ENCODE measurements at places on chromosomes 3 and 15.

DNA sequence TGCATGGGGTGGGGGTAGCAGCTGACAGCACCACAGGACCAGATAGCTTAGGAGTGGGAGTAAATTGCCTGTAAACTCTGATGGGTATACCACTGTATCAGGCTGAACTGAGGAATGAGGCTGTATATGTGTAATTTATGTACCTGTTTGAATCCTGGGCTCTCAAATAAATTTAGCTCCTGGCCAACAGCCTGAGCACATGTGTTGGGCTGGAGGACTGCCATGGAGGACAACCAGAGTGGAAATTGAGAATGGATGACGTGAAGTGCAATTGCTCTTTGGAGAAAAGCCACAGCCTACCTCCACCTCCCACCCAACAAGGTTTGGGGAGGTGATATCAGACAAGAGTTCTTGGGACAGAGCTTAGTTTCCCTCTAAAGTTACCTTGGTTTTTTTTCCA lies 328.6 kb upstream of the PROK2 start:
- no peak for DNase-seq

- DNase-seq, result no peak
These were observed 46.1 kb downstream of the FNDC3B start for GRCh38 chr3:172085557-172085895.

DNA sequence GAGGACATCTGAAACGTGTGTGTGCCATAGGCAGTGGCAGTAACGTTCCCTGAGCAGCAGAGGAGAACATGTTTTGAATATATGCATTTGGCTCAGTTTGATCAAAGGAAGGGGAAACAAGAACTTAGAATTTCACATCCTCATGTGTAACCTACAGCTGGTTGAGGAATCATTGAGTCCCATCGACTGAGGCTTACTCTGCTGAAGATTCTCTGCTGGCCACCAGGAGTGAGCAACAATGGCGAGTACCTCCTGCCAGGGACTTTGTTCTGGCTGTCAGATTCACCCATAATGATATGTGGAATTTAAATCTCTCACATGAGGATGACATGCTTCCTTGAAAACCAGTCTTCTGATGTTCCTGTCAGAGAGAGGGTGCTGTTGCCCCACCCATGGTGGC lies 21.3 kb downstream of the GORASP1 start:
- no peak for DNase-seq

DNA sequence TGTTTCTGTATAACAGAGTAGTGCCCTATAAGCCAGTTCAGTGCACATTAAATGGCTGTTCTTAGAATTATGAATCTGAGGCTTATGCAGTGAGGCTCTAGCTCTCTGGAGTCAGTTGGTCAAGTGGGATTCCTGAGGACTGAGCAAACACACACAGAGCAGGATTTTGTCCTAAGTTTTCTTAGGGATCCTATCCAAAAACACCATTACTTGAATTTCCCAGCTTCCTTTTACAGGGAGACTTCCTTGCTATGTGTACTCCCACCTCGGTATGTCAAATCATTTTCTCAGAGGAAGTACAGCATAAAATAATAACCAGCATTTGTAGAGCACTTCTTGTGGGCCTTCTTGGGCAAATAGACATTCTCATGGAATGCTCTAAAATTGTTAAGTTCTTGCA lies 63.1 kb upstream of the GOLGA6B start:
- DNase-seq, result no peak

- no peak for DNase-seq
These were observed 275.2 kb downstream of the SATB1 start for GRCh38 chr3:18149935-18150334.

- DNase-seq, result no peak
These were observed 74.0 kb upstream of the RAD18 start for GRCh38 chr3:9037144-9037711.

DNA sequence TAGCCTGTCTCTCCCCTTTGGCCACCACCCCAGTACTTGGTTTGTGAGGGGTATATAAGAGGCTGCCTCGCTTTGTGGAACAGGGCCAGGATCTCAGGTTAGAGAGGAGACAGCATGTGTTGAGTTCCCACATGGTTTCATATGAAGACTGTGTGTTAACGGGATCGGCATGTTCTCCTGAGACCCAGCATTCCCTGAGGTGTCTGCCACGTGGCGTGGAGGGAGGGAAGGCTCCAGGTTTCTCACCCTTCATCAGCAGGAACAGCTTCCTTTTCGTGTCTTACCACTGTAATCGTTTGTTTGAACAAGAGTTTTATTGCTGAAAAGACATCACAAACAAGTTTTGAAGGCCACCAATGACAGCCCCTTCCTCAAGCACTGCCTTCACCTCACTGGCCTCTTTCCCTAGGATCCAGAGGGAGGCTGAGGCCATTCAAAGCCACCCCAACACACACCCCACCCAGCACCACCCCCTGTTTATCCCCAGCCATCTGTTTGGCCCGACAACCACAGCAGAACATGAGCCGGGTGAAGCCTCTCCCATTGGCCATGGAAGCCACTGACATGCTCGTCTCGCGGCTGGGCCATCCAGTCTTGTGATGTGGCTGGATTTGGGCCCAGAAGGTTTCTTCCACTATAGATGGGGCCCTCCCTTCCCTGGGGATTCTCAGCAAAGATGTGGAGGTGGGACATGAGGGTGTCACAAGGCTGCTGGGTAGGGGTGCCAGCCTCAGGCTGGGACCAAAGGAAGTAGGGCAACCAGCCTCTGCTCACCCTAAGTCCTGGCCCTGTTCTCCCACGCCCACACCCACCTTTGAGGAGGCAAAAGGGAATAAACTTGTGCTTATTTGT lies 10.0 kb downstream of the BHLHE40 start:
- DNase-seq, result no peak

Data from stimulated activated CD8-positive, alpha-beta memory T cell treated with anti-CD3 and anti-CD28 coated beads, Interleukin-4, amount 100 ng/mL, for 1 hour (primary cell).